ENCODE measurements at places on chromosomes 5 and 9.

DNA sequence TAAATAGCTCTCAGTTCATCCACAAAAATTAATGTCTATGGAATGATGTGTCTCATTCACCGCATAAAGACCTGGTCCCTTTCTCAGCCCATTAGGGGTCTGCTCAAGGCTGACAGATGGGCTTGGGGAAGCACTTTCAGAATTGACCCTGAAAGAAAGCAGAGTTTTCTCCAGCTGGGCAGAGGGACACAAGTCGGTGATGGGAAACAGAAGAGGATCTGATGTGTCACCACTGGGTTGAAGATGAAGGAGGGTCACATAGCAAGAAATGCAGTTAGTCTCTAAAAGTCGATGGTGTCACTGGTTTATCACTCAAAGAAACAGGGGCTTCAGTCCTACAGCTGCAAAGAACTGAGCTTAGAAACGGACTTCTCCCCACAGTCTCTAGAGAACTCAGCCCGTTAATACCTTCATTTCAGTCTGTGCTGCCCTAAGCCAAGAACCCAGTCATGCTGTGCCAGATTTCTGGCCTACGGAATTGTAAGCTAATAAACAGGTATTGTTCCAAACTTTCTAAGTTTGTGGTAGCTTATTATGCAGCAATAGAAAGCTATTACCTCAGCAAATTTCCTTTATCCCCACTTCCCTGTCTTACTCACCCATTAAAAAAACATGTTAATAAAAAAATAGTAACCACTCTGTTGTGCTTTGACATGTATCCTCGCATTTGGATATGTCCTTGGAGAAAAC, 64.6 kb downstream of the ADAMTS12 start:
- DNase-seq = no peak

DNA sequence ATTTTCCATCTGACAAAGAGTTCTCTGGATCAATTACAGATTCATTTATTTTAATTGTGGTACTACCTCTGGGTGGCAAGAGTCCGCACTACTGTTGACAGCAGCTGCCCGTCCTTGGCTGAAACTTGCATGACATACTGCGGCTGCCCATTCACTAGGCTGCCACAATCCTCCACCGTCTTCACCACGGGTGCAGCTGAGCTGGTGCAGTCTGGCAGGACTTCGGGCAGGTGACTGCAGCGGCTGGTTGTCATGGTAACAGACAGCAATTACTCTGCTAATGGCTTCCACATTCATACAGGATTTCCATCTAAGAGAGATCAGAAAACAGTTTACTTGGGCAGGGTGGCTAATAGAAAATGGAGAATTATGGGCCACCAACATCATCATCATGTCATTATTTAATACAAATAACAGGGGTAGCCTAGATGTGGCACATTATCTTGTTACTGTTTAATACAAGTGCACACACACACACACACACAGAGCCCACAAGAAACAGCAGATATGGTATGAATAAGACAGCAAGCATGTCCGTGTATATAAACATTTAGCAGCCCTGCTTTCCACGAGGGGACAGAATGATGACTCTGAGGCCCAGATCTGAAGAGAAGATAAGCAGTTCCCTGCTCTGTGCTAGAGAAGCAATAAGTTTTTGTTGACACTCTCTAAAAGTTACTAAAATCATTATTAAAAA, 112.3 kb downstream of the MARCHF3 start:
- DNase-seq = no peak

GRCh38 chr9:4830699-4831098, 38.0 kb downstream of the RCL1 start:
- DNase-seq = no peak

GRCh38 chr9:92669527-92669889, 423 bp downstream of the IPPK start:
- DNase-seq = no peak

DNA sequence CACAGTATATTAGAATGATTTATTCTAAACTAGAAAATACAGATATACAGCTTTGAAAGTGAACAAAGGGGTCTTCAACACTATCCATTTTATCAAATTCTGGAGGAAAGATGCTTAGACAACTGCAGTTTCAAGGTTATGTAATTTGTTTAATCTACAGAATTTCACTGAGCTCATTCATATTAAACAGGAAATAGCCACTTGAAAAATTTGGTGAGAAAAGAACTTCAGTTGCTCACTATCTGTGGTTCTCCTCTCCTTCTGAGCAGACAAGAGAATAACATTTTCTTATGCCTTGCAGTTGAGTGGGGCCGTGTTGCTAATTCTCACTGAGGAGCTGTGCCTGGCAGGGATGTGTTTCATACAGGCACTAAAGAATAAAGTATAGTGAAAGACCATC, 1428.2 kb downstream of the CDH12 start:
- no peak for DNase-seq

GRCh38 chr5:126513302-126513701, 81.7 kb downstream of the ALDH7A1 start:
- no peak for DNase-seq

GRCh38 chr9:70830618-70831017, 290.8 kb downstream of the TRPM3 start:
- DNase-seq = no peak

GRCh38 chr9:71861618-71862017, 49.4 kb downstream of the ABHD17B start:
- DNase-seq = no peak

DNA sequence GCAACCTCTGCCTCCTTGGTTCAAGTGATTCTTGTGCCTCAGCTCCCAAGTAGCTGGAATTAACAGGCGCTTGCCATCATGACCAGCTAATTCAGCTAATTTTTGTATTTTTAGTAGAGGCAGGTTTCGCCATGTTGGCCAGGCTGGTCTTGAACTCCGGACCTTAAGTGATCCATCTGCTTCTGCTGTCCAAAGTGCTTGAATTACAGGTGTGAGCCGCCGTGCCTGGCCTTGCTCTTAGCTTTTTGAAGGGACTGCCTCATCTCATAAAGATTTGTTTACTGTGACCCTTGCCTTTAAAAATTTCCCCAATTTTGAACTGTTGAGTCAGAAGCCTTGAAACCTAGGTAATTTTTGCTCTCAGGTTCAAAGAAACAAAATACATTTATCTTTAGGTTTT, 17.3 kb downstream of the GPBP1 start:
- DNase-seq = no peak

DNA sequence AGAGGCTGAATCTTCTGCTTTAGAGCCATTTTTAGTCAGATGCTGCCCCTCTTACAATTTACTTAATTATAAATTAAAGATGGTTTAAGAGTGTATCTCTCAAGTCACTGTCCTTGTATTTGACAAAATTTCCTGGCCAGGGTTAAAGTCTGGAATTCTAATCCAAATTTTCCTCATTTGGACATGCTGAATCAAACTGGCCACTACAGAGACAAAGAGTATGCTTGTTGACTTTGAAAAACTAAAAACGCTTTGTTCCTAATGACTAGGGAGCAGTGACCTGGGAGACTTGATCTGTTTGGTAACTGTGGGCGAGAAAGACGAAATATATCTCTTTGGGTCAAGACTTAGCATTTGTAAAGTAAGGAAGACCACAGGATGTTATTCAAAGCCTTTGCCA, 303.2 kb downstream of the ZSWIM6 start:
- no peak for DNase-seq

DNA sequence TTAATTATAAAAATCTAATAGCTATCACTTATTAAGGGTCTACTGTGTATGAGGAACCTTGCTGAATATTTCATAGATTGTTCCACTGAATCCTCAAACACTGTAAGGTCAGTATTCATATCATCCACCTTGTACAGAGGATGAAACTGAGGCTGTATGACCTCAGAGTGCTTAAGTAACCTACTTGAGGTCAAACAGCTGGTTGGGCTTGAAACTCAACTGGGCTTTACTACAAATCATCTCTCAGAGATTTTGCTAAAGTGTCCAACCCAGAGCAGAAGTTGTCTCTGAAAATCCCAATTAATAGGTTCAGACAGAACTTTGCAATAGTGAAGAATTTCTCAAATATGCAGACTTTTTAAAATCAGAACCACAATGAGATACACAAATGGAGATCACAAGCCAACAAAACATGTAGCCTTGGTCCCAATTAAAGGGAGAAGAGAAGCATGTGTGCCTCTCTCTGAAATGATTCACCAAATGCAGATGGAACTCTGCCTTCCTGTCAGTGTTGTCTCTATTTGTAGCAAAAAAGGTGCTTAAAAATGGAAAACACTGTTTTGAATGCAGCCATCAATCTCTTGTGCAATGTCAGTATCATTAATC, 131.4 kb downstream of the FAM114A2 start:
- DNase-seq = no peak

- DNase-seq = no peak
Observed at GRCh38 chr9:76115396-76115795, 224.9 kb downstream of the PCSK5 start.

DNA sequence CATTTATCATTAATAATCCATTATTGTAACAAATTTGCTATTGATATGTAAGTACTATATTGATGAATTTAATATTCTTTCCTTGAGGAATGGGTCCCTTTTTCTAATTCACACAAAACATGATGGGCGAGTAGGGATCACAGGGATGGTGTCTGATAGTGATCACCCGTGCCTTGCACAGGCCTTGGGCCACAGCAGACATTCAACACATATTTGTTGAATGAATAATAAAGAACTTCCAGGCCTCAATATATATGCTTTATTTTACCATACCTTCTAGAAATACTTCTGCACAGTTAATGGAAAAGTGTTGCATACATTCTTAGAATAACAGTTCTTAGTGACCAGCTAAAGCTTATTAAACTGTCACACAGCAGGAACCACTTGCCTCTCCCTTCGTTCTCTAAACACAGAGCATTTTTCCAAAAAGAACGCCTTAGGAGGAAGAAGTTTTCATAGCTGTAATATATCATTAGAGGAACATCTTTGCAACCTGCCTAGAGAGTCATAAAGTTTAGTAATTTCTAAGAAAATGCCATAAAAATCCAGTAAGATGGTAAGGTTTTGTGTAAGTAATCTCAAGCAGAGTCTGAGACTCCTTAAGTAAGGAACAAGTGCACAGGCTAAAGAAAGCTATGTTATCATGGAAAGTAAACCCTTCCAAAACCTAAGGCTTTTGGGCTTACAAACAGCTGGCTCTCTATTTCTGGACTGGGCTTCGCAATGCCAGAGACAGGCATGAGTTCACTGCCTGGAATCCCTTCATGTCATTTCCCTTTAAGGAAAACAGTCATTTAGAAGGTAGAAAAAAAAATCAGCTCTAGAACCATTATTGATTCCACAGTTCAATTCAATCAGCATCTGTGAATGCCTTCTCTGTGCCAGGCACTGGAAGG, 17.7 kb downstream of the TTLL11 start:
- DNase-seq = no peak

DNA sequence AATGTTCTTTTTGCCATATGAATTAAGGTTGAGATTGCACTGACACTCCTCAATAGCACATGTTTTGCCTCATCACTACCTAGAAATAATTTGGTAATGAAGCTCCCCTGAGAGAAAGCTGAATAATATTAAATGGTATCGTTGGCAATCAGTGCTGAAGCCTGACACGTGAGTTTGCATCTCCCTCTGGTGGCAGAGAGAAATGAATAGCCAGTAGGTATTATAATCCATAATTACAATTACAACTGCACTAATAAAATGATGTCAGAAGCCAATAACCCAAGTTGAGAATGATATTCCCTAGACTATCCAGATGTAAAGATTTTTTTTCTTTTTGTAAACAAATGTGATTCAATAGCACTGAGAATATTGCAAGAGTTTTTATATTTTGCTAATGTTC, 700.3 kb downstream of the PTPRD start:
- no peak for DNase-seq

DNA sequence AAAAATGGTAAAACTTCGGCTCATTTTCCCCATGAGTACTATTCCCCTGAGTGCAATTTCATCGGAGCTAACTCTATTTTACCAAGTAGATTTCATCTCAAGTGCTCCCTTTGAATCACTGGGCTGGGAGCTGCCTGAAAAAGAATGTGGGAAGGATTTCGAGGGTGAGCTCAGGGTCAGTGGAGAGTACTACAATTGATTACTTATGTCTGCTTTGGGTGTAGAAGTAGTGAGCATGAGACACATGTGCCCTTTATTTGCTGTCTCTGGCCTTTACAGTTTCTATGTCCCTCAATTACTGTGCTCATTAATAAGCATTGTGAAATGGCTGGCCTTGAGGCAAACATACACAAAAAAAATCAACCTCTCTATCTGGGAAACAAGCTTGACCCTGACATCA, 172.7 kb upstream of the RFX3 start:
- no peak for DNase-seq

GRCh38 chr9:123946101-123946821, 16.3 kb upstream of the DENND1A start:
- DNase-seq = no peak

DNA sequence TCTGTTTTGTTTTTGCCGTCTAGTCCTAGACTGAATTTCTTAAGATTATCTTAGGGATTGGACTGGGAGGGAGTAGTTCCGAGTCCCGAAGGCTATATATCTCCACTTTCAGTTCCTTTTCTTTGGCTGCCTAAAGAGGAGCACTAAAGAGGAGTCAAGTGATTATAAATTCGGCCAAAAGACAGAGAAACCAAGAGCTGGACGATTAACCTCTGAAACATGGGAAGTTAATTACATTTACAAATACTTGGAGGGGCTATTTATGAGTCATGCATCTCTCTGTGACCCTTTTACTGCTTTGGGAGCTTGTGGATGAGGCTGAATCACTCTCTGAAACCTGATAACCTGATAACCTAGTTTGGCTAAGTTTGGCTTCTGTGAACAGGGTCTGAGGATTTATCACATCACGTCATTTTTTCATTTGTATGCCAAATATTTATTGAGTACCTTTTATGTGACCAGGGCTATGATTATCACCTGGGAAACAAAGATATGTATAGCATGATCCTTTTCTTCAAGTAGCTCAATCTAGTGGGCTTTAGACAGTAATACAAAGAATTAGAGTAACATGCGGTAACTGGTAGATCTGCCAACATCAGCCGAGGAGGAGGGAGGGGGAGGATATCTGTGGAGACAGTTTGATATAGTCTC, 180.9 kb downstream of the CD180 start:
- DNase-seq = no peak

DNA sequence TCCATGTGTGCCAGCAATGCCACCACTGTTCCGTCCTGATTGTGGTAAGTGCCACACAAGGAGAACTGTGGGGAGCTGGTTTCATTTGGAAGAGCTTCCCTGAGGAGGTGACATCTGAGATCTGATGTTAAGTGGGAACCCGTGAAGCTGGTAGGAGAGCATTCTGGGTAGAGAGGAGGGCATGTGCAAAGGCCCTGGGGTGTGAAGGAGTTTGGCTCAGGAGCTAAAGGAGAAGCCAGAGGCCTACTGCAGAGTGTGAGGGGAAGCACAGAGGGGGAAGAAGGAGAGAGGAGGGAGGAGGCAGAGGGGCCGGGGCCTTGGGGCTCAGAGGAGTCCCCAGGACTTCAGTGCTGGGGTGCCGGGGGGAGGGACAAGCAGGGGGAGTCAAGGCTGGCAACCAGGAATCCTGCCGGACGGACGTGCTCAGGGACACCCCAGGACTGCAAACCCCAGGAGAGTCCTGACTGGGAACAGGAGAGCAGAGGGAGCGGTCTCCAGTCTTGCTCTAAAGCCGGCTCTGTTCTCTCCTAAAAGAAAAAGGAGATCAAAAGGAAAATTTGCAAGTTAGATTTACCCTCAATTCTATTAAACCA, 19.7 kb downstream of the C9orf50 start:
- DNase-seq = no peak

All from T47D (cell line).